ENCODE measurements at places on chromosomes 2 and 18.
A peak's percentile ranks its signal among the peaks of the same experiment; 100 is the strongest.

DNA sequence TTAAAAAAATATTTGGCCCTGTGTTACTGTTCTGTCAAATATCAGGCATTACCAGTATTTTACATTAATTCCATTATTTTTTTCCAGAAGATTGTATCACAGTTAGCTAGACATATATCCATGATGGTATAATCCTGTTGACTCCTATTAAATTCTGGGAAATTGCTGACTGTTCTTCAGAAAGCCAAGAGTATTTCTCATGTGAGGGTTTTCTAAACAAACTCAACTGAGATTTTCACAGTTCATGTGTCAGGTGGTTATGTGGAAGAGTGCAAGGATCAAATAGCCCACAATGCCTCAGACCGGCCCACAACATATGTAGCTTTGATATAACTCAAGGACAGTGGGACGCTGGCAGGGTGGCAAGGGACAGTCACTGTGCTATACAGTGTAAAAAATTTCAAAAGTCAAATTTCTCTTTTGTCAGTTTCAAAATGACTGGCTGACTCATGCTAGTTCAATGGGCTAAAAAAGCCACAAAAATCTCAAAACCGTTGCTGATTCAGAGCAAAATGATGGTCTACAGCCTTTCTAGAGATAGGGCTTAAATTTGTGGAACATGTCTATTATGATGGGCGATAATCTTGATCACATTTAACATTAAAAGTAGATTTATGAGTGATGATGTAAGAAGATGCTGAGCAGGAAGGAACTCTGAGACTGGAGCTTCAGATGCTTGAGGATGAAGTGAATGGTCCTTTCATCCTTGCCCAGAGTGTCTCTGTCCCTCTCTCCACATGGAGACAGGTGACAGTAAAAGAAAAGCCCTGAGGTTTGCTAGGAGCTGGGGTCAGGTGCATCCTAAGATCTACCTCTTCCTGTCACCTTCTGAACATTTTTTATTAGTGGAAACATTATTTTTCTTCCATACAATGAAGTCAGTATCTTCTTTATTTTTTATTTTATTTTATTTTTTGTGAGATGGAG, 175.8 kb upstream of the PIEZO2 start:
- peak; percentile 91 for DNase-seq

DNA sequence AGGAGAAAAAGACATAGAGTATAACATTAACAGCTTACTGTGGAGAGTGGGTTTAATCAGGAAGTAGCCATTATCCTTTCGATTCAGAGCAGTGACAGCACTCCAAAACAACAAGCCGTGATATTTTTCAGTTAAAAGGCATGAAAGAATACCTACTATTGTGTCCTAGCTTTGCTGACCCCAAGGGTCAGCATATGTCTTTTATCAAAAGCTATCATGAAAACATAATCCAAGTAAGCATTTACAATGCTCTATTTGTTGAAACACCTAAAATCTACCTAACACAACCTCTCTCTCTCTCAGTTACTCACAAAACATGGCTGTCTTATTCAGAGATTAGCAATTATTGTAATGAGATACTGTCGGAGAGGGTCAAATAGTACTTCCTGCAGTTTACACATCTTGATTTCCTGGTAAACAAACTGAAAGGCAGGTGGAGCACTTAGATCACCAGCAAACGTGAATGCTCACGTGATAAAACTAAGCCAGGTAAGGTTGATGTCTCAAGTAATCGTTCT, 100.0 kb downstream of the BAZ2B start:
- peak; percentile 59 for DNase-seq

DNA sequence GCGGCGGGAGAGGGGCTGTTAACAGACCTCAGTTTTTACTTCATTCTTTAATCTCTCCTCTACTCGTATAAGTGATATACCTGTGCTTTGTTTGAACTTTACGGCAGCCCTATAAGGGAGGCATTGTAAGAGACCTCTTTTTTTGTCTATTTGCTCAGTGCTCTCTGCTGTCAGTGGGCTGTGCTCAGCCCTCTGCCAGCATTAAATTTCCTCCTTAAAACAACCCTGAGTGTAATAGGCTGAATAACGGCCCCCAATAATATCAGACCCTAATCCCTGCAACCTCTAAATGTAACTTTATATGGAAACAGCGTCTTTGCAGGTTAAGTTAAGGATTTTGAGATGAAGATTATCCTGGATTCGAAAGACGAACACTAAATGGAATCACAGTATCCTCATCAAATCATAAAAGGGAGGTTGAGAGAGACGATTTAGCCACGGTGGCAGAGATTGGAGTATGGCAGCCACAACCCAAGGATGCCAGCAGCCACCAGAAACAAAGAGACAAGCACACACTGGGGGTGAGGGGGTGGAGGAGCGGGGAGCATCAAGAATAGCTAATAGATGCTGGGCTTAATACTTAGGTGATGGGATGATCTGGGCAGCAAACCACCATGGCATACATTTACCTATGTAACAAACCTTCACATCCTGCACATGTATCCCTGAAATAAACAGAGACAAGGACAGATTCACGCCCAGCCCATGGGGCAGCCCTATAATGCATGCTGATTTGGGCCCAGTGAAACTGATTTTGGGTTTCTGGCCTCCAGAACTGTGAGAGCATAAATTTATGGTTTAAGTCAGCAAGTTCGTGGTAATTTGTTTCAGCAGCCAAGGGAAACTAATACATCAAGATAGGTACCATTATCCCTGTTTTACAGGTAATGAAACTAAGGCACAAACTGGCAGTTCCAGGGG, 894 bp upstream of the FARSB start:
- DNase-seq: no peak

DNA sequence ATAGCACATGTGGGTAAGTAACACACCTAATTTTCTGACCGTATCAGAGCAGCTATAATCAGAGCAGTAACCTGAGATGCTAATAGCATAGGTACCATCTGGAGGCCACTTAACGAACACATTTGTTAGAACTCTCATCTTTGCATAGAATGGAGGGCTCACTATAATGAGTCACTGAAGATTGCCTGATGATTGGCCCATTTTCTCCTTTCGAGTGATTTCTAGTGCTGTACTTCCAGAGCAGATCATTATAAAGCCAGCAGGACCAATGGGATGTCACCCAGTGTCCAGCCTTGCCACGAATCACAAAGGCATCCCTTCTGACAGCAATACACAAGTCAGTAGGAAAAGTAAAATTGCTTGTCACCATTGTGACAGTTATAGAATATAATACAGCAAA, 81.7 kb upstream of the REV1 start:
- DNase-seq: no peak
